ENCODE measurements at places on chromosomes 2 and 18.

DNA sequence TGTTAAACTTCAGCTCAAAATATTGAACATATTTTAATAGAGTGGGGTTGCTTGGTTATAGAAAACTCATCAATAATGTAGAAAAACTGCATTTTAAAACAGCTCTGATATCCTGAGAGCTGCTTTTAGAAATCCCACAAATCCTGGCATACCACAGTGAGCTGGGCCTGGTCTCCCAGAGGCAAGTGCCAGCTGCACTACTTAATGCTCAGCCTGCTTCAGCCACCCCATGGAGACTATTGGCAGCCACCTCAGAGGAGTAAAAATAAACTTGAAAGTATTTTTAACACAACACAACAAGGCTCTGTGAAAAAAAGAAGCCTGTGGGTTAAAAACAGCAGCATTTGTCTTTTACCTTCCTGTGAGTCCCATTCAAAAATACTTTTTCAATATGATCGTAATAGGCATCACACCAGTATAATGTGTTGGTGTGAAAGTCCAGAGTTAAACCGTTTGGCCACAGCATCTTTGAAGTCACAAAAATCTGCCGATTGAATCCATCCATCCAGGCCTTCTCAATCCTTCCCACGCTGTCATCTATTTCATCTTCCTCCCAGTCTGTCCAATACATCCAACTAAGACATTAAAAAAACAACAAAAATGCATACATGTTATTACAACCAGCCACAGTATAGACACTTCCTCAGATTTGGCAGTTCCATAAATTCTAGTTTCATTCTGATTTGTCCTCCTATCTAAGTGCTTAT, 1115.3 kb downstream of the LRP1B start:
- DNase-seq, result no peak

- no peak for DNase-seq
These were observed 337.7 kb downstream of the DYSF start for GRCh38 chr2:71791061-71791450.

GRCh38 chr18:33745871-33746545, 168.0 kb downstream of the ASXL3 start:
- no peak for DNase-seq

GRCh38 chr2:238817891-238818290, 30.0 kb upstream of the TWIST2 start:
- DNase-seq, result no peak

DNA sequence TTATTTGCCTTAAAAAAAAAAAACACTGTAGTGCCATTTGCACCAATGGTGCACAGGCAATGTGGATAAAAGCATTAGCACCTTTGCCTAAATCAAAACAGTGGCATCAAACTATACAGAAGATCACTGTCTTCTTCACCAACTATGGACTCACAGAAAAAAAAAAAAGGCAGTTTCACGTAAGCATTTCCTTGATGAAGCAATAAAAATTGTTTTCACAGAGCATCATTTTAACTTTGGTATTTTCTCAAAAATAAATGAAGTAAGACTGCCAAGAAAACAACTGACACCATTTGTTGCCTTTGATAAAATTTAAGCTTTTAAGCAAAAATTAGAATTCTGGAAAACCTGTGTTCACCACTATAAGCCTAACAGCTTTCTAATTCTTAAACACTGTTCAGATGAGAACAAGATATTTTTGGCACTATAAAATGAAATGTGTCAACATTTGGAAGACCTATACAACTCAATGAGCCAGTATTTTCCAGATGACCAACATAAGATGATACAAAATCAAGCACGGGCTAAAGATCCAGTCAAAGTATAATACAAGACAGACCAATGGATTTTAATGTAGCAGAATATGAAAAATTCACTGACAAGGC, 21.1 kb downstream of the METTL8 start:
- DNase-seq, result no peak

GRCh38 chr2:28687171-28687570, 64.5 kb upstream of the PPP1CB start:
- peak; percentile 87 for DNase-seq

DNA sequence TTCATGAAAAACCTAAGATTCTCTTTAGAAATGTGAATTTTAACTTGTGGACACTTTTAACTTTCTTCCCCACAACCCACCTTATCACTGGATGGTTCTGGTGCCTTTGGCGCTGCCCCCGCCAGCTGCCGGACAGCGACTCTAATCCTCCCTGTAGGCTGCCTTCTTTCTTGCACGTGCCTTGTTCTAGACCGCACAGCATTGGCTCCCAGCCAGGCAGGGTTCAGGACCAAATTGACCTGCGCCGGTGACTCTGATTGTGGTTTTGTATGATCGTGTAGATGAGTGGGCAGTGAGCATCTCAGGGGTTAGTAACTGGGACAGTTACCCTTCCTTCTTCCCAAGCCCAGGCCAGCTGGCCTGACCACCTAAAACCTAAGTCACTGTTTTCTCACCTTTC, 106.8 kb downstream of the ASAP2 start:
- DNase-seq, result no peak

DNA sequence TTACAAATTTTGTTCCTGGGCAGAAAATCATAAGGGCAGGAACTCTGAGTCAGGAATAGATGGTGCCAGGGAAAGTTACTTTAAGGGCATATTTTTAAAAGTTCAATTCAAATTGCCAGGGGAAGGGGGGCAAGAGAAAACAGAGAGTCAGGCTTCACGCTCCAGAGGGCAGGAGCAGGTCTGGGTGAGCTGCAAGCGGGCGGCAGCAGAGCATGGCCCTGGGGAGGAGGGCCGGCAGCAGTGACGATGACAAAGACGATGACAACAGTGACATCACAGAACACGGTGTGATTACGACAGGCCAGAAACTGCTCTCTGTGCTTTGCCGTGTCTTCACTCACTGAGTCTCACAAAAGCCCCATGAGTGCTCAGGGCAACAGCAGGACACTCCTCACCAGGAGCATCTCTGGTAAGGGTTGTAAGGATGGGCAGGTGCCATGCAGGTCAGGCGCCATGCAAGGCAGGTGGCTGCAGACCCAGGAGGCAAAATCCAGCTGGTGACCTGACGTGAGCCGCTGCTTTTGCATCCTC, 23.3 kb downstream of the CHST10 start:
- no peak for DNase-seq

DNA sequence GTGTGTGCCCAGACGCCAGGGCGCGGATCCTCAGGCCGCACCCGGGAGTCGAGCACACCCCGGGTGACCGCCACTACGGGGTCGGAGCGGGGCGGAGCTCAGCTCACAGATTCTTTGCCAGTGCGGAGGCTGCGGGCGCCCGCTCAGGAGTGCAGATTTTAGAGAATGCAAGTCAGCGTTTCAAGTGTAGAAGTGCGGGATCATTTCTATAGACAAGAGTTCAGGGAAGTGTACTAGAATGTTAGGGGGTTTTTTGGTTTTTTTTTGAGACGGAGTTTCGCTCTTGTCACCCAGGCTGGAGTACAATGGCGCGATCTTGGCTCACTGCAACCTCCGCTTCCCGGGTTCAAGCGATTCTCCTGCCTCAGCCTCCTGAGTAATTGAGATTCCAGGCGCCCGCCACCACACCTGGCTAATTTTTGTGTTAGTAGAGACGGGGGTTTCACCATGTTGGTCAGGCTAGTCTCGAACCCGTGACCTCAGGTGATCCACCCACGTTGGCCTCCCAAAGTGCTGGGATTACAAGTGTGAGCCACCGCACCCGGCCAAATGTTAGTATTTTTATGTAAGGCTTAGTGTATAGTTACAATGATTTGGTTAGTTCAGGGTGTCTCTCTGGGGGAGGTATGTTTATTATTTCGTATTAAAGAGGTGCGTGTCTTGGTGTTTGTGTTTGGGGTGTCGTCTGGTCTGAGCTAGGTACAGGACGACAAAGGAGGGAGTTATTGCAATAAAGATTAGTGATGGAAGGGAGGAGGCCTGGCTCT, 619 bp upstream of the FAM168B start:
- DNase-seq, result peak; percentile 72

GRCh38 chr18:79394534-79395307, 1.0 kb upstream of the NFATC1 start:
- peak; percentile 70 for DNase-seq

- DNase-seq, result no peak
These were observed 207.3 kb downstream of the SUCLG1 start for GRCh38 chr2:84251651-84252302.

DNA sequence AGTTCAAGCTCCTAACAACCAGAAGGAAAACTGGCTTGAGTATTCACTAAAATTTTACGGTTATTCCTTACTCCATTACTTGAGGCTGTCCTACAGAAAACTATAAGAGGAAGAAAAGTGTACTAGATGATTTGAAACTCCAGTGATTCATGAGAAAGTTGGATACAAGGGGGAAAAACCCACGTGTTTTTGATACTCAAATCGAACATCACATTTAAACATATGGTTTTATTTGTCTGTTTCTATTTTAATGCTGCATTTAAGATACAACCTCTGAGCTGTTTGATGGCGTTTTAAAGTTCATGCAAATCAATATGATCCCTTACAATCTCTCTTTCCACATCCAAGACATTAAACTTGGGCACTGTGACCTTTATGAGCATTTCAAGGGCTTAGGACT, 125.1 kb upstream of the LMAN1 start:
- DNase-seq, result no peak

GRCh38 chr2:127382831-127383230, 4.9 kb downstream of the MAP3K2 start:
- DNase-seq, result no peak

GRCh38 chr18:59051470-59052165, 88.1 kb upstream of the SEC11C start:
- DNase-seq, result no peak

GRCh38 chr2:65503746-65504145, 71.3 kb upstream of the SPRED2 start:
- no peak for DNase-seq

GRCh38 chr2:45984896-45985473, 312.2 kb upstream of the EPAS1 start:
- peak; percentile 53 for DNase-seq
